Smooth muscle cell of the coronary artery (primary cell): ENCODE measurements at places on chromosomes 12 and 14. TPM values are rescaled to one million over a fixed set of nuclear protein-coding genes. Genes with fewer than 3 reads are reported as not detected.

GALNT16 gene
- total RNA-seq = 0.98 and 11.7 TPM in 2 replicates

HRK gene
- 0.12 TPM in 1 of 2 replicates, not detected in the other for total RNA-seq

LRRK2 gene
- total RNA-seq = 1.7 and 9.2 TPM in 2 replicates

GPR162 gene
- total RNA-seq = 1.3 and 4.3 TPM in 2 replicates

SPX gene
- 0.23 TPM in 1 of 2 replicates, not detected in the other for total RNA-seq

TOMM20L gene
- not detected in 2 replicates for total RNA-seq

VWF gene
- total RNA-seq = 0.75 and 5.5 TPM in 2 replicates
